ENCODE measurements at places on chromosomes 12 and 14.

DNA sequence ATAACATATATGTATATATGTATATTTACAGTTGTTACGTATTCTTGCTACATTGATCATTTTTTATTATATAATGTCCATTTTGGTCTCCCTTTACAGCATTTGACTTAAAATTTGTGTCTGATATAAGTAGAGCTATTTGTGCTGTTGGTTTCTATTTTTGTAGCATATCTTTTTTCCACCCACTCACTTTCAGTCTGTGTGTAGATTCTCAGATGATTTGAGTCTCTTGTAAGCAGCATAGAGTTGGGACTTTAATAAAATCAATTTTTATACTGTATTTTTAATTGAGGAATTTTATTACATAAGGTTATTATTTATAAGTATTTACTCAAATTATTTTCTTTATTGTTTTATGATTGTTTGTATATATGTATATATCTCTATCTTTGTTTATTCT lies 1293.7 kb downstream of the TMEM121 start:
- no peak for DNase-seq

DNA sequence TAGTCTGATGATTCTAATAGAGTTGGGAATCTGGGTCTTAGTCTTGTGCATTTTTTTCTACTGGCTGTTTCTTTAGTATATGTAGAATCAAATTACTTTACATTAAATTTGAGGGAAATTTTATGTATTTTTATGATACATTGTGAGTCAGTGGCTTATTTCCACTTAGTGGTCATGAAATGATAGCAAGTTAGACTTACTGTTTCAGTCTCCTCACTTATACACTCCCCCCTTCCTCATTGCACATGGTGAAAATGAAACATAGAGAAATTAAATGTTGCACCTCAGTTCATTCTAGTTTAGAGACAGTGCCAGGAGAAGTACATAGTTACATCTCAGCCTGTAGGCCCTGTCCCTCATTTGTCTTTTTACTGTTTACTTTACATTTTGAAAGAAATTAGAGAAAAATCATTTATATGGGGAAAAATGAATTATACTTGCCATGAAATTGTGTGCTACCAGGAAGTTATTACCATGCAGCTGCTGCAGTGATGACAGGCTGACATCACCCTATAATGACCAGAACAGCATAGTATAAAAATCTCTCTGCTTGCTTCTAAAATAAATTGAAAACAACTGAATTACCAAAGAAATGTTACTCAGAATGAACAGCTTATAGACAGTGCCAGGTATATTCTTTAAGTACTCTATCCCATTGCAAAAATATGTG lies 113.2 kb downstream of the TRMT5 start:
- DNase-seq: no peak

DNA sequence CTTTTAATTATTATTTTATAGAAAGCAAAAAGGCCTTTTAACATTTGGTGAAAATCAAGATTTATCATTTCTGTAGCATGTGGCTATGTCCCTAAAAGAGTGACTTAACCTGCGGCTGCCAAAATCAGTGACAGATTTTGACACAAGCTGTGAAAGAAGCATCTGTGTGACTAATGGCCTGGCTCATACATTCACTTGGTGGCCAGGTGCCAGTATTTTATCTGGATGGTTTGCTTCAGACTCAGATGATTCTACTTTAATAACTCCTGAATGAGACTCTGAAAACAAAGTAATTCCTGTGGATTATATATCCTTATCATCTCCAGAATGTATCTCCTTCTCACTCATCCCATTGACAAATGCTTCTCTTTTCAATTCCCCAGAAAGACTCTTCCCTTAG lies 103.0 kb downstream of the FSCB start:
- no peak for DNase-seq

DNA sequence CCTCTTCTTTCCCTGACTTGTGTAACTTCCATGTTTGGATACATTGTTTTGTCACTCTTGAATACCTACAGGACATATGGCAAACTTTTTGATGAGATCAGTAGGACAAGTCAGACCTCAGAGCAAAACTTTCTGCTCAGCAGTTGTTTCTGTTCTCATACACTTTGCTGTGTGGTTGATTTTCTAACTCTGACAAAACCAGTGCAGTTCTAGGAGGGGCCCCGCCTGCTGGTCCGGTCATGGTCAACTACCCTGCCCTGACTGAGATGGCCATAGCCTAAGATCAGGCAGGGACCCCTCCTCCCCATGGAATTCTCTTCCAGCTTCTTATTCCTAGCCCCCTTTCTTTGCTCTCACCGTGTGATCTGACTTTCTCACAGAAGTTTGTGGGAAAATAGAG lies 92.8 kb downstream of the OTOGL start:
- DNase-seq: no peak

DNA sequence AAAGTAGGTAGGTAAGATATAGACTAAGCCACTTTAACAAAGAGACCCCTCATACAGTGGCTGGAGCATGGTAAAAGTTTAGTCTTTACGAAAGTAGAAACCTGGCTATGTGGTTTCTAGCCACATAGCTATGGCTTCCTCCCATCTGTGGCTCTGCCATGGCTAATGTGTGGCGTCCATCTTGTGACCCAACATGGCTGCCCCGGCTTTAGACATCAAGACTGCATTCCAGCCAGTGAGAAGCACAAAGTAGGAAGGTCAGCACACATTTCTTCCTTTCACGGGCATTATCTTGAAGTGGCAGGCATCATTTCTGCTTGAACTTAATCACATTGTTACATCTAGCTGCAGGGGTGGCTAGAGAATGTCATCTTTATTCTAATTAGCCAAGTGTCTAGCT lies 148.3 kb downstream of the TBX5 start:
- no peak for DNase-seq

DNA sequence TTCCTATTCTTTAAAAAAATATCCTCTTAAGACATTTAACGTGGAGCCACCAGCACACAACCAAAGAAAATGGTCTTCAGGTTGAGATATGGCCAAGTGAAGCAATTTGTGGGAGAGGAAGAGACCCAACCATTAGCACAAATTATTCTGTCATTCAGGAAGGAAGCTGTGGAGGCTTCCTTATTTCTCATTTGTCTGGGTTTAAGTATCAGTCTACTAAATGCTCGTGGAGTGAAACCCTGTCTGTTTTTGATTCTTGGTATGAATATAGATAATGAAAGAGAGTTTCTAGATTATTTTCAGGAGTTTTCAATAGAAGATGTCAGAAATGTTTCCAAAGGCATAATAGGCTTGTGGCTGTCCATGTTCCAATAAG lies 125.1 kb downstream of the GPR65 start:
- DNase-seq: no peak

GRCh38 chr14:61132894-61133293 lies 148.2 kb downstream of the TMEM30B start:
- no peak for DNase-seq

GRCh38 chr14:51327376-51327775 lies 87.3 kb downstream of the TMX1 start:
- DNase-seq: no peak

DNA sequence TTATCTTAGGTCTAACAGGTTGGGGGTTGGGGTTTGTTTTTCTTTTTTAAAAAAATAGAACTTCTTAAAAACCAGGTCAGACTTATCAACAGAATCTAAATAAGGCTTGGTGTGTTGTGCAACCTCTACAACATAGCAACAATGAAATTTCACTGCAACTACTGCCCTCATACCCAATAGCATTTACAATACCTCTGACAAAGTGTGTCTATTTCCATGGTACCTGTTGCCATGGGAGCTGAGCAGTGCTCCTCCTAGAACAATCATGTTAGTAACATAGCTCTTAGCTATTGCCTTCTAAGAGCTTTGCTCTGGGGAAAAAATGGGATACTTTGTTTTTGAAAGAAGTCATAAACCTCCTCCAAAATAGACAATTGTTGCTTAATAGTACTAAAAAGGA lies 103.3 kb upstream of the CCDC175 start:
- no peak for DNase-seq

DNA sequence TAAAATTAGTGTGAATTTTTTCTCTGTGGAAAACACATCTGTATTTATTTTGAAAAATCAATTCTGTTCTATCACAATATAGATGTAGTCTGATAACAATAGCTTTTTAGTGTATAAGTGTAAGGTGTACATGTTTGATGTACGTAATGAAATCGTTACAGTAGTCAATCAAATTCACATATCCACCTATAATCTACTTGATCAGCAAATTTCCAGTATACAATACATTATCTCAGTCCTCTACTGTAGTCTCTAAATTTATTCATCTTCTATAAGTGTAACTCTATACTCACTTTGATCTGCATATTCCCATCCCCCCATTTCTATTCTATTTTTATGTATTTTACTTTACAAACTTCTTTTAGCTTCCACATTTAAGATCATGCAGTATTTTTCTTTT lies 13.0 kb downstream of the PLEKHA5 start:
- no peak for DNase-seq

DNA sequence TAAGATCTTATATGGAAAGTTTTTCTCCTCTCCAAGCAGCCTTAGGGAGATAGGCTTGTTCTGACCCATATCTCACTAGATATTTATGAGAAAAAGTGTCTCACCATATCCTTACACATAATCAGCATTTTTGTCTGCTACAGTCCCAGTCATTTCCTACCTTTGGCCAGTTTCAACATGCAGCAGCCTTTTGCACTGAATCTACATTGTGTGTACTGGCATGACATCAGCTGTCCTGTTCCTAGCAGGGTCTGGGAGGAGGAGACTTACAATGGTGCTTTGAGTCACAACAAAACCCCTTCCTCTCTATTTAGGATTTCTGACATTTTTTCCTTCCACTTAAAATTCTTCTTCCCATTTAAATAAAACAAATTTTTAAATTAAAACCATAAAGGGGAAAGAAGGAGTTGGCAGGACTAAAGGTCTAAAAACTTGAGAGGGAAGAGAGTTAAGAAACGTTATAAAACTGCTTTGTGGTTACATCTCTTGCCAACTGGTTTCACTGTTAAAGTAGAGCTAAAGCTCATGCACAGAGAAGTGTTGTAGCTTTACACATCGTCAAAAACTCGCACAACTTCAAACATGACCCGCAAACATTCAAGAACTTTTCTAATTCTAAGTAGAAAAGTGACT lies 53.3 kb upstream of the CERS5 start:
- DNase-seq: no peak

- DNase-seq: no peak
These were observed 522.5 kb downstream of the VRK1 start for GRCh38 chr14:97319691-97320090.

- DNase-seq: no peak
These were observed 416.2 kb downstream of the EGLN3 start for GRCh38 chr14:33534632-33535031.

DNA sequence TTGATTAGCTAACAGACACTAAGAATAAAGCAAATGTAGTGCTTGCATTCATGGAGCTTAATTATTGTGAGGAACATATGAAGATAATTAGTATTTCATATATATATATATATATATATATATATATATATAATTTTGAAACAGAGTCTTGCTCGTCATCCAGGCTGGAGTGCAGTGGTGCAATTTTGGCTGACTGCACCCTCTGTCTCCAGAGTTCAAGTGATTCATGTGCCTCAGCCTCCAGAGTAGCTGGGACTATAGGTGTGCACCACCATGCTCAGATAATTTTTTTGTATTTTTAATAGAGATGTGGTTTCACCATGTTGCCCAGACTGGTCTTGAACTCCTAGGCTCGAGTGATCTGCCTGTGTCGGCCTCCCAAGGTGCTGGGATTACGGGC lies 1091.6 kb upstream of the TMEM132C start:
- DNase-seq: no peak

DNA sequence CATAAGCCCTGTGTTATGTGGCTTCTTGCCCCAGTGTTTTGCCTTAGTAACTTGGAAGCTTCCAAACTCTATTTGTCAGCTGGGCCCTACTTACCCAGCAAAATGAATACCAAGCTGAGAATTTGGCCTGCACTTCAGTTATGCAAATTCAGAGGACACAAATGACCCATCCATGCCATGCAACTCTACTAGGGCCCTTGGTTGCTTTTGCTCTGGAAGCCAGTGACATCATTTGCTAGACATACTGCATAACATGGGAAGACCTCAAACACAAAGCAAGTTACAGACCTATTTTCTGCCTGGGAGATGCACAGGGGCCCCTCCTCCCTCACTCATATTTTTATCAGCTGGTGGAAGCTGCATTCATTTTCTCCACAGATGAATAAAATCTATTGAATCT lies 90.2 kb upstream of the PPM1H start:
- DNase-seq: no peak

GRCh38 chr14:104665114-104665656 lies 24.2 kb upstream of the INF2 start:
- no peak for DNase-seq

GRCh38 chr12:116818341-116818856 lies 62.8 kb downstream of the HRK start:
- no peak for DNase-seq

DNA sequence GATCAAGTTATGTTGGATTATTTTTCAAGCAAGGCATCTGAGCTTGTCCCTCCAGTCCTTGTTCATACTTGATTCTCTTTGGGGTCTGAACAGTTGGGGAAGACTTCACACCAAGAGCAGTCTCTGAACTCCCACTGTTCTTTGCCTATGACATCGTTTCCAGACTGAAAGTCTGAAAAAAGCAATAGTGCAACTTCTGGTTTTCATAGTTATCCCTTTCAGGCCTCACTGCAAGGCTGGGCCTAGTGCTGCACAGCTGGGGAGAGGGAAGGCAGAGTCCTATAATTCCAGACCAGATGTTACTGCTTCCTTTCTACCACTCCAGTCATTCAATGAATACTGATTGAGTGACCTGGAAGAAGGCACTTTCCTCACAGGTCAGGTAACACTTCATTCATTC lies 187.1 kb upstream of the CCND2 start:
- no peak for DNase-seq

DNA sequence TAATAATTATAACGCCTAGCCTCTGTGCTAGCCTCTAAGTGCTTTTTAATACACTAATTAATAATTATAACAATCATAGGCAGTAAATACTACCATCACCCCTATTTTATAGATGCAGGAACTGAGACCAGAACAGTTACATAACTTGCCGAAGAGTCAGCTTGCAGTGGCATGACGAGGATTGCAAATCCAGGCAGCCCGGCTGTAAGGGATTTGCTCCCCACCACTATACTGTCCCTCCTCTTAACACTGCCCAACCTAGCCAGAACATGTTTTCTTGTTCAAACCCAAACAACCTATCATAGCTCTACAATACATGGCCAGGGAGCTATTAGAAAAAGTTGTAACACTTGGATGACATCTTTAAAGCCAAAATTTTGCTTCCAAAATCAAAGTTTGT lies 33.9 kb upstream of the VASH1 start:
- no peak for DNase-seq

DNA sequence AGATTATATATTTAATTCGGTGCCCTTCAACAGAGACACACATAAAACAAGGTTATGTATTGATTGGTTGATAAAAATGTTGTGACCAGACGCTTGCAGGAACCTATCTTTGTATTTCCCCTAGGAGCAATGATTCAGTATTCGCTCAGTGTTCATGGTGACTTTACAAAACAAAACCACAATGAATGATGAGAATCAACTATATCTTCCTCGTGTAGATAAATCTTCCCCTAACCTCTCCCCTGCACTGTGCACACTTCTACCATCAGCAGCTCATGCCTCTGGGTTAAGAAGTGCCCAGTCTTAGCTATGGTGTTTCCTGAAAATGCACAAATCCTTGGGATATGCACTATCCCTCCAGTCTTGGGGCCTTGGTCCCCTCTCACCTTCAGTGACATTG lies 16.3 kb downstream of the RIN3 start:
- no peak for DNase-seq

- no peak for DNase-seq
These were observed 273.1 kb upstream of the RGS6 start for GRCh38 chr14:71659159-71659558.

All from kidney epithelial cell (primary cell).